ENCODE measurements at places on chromosomes 13 and 19. TPM values are rescaled to one million over a fixed set of nuclear protein-coding genes. Genes with fewer than 3 reads are reported as not detected.

- peak; percentile 88 for DNase-seq
- H3K4me1 ChIP-seq = peaks cover 50% of the 10 kb centered on the region
- no peaks in the 10 kb centered on the region for H3K27me3 ChIP-seq
- no peaks in the 10 kb centered on the region for H3K36me3 ChIP-seq
Observed at GRCh38 chr19:13172346-13173138, 22.3 kb downstream of the IER2 start.

DNA sequence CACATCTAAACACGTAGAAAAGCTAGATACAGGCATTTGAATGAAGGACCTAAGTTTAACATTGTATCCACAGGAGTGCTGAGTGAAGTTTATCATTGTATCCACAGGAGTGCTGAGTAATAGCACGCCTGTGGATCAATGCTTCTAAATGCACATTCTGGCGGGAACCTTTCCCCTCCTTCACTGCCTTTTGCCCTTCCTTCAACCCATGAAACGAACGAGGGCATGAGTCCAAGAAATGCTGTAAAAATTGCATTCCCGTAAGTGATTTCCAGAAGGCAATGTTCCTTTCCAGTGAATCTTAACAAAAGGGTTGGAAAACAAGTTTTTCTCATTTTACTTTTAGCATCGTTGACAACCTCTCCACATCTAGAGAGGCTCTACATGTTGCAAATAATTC is 88.1 kb downstream of the ZDHHC20 start:
- no peak overlapping the region for H3K4me3 ChIP-seq
- no peaks in the 10 kb centered on the region for H3K27me3 ChIP-seq
- H3K4me1 ChIP-seq = no peaks in the 10 kb centered on the region
- DNase-seq = no peak

MISP gene
- 12.9 TPM for polyA plus RNA-seq

DNA sequence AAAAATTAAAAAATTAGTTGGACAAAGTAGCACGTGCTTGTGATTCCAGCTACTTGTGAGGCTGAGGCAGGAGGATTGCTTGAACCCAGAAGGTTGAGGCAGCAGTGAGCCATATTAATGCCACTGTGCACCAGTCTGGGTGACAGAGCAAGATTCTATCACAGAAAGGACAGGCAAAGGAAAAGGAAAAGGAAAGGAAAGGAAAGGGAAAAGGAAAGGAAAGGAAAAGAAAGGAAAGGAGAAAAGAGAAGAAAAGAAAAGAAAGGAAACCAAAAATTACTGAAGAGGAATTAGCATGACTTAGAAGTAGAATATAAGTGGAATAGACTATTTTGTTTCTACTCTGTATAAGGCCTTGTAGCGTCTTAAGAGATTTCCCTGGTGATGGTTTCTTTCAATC is 122.3 kb downstream of the RBM26 start:
- no peaks in the 10 kb centered on the region for H3K27me3 ChIP-seq
- H3K4me1 ChIP-seq = no peaks in the 10 kb centered on the region
- no peak overlapping the region for H3K4me3 ChIP-seq
- H3K36me3 ChIP-seq = no peaks in the 10 kb centered on the region
- H3K27ac ChIP-seq = no peak overlapping the region
- DNase-seq = no peak

DNA sequence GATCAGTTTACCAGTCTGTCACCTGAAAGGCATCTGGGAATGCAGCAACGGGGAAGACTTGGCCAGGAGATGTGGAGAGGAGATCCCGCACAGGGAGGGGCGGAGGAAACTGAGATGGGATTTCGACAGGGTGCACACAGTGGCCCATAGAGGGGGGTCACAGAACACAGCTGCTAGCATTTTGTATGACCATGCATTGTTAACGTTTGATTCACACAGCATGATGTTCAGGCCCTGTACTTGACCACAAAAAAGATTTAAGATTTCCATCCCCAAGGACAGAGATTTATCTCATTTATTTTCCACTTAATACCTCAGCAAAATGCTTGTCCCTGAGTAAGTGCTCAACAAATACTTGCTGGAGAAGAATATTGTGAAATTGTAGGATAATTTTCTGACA is 63.2 kb downstream of the RAB20 start:
- no peaks in the 10 kb centered on the region for H3K4me1 ChIP-seq
- no peaks in the 10 kb centered on the region for H3K27me3 ChIP-seq
- H3K36me3 ChIP-seq = peaks cover 38% of the 10 kb centered on the region
- H3K4me3 ChIP-seq = no peak overlapping the region
- no peak overlapping the region for H3K27ac ChIP-seq

- no peaks in the 10 kb centered on the region for H3K36me3 ChIP-seq
- no peaks in the 10 kb centered on the region for H3K27me3 ChIP-seq
- H3K27ac ChIP-seq = no peak overlapping the region
- no peaks in the 10 kb centered on the region for H3K4me1 ChIP-seq
Observed at GRCh38 chr13:43153436-43154090, 130.2 kb downstream of the DNAJC15 start.

UBE2L5 gene
- not detected for polyA plus RNA-seq

CGB1 gene
- not detected for polyA plus RNA-seq

- peaks cover 4% of the 10 kb centered on the region for H3K4me1 ChIP-seq
- no peak overlapping the region for H3K4me3 ChIP-seq
- H3K36me3 ChIP-seq = no peaks in the 10 kb centered on the region
- no peaks in the 10 kb centered on the region for H3K27me3 ChIP-seq
- DNase-seq = no peak
Observed at GRCh38 chr13:21202767-21203531, 26.5 kb downstream of the MRPL57 start.

ALKBH7 gene
- polyA plus RNA-seq = 122 TPM

DNA sequence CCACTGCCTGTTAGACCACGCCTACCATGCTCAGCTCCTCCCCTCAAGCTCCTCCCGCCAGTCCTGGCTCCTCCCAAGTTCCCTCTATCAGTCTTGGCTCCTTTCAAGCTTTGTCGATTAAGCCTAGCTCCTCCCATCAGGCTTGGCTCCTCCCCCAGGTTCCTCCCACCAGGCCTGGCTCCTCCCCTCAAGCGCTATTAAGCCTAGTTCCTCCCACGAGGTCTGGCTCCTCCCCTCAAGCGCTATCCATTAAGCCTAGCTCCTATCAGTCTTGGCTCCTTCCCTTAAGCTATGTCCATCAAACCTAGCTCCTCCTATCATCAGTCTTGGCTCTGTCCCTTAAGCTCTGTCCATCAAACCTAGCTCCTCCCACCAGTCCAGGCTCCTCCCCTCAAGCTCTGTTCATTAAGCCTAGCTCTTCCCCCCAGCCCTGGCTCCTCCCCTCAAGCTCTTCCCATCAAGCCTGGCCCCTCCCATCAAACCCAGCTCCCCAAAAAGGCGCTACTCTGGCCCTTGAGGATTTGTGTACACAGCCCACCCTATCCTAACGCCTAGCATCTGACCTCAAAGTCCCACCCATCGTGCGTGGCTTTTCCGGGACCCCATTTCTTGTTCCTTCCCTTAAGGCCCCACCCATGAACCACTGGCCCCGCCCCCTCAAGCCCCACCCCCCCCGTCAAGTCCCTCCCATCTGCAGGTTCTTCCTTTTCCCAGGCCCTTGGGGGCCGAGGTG is 10.0 kb downstream of the CAMSAP3 start:
- H3K36me3 ChIP-seq = peaks cover 55% of the 10 kb centered on the region
- H3K27ac ChIP-seq = no peak overlapping the region
- H3K4me1 ChIP-seq = peaks cover 26% of the 10 kb centered on the region
- DNase-seq = peak; percentile 37
- H3K27me3 ChIP-seq = no peaks in the 10 kb centered on the region

DNA sequence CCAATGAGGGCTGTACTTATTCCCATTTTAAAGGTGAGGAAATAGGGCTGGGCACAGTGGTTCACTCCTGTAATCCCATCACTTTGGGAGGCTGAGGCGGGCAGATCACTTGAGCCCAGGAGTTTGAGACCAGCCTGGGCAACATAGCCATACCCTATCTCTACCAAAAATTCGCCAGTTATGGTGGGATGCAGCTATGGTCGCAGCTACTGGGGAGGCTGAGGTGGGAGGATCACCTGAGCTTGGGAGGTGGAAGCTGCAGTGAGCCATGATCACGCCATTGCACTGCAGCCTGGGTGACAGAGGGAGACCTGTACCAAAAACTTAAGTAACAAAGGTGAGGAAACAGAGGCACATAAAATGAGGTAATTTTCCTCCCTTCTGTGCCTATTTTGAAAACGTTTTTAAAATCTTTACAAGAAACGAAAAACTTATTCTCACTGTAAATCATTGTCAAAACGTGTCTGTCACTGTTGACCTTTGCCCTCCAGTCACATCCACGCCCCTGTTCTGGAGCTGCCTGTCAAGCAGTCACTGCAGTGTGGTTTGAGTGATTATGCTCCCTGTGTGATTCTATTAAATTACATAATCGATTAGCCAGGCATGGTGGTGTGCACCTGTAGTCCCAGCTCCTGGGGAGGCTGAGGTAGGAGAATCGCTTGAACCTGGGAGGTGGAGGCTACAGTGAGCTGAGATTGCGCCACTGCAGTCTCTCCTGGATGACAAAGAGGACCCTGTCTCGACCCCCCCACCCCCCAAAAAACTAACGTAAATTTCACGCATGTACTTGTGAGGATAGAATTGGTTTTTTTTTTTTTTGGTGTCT is 12.5 kb downstream of the NOP53 start:
- no peak overlapping the region for H3K27ac ChIP-seq
- H3K4me1 ChIP-seq = no peaks in the 10 kb centered on the region
- H3K36me3 ChIP-seq = peaks cover 78% of the 10 kb centered on the region
- H3K4me3 ChIP-seq = no peak overlapping the region
- no peak for DNase-seq

- H3K36me3 ChIP-seq = no peaks in the 10 kb centered on the region
- H3K4me1 ChIP-seq = peaks cover 19% of the 10 kb centered on the region
- no peaks in the 10 kb centered on the region for H3K27me3 ChIP-seq
Observed at GRCh38 chr19:49894879-49895565, 1.7 kb downstream of the IL4I1 start.

TMIGD2 gene
- 0.55 TPM for polyA plus RNA-seq

NCCRP1 gene
- 40.6 TPM for polyA plus RNA-seq

DNA sequence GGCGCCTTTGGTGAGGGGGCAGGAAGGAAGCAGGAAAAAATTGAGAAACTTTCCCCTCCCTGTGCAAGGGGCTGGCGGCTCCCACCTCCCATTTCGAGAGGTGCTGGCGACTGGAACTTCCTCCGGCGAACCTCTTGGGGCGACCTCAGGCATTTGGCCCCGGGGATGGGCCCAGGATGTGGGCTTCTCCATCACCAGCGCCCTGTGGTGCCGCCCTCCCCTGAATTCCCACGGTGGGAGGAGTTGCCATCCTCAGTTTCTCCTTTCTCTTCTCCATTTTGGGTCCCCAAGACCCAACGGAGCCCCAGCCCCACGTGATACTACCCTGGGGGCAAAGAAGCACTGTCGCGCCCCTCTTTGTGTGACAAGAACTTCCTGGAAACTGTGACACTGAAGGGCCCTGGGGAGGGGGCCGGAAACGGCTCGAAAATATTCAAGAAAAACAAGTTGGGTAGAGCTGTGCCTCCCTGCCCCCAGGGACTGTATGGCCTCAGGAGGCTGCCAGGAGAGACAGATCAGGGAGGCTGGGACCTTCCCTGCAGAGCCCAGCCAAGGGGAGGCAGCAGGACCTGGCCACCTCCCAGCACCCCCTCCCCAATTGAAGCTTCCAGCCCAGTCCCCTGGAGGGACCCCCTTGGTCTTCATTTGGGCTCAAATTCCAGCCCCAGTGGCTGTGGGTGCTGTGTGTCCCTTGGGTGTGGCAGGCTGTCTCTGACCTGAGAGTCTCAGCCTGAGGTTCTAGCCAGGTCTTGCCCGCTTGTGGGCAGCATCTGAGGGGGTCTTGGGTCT is 16.2 kb upstream of the AP1M2 start:
- H3K36me3 ChIP-seq = no peaks in the 10 kb centered on the region
- no peaks in the 10 kb centered on the region for H3K27me3 ChIP-seq
- DNase-seq = peak; percentile 86

DNA sequence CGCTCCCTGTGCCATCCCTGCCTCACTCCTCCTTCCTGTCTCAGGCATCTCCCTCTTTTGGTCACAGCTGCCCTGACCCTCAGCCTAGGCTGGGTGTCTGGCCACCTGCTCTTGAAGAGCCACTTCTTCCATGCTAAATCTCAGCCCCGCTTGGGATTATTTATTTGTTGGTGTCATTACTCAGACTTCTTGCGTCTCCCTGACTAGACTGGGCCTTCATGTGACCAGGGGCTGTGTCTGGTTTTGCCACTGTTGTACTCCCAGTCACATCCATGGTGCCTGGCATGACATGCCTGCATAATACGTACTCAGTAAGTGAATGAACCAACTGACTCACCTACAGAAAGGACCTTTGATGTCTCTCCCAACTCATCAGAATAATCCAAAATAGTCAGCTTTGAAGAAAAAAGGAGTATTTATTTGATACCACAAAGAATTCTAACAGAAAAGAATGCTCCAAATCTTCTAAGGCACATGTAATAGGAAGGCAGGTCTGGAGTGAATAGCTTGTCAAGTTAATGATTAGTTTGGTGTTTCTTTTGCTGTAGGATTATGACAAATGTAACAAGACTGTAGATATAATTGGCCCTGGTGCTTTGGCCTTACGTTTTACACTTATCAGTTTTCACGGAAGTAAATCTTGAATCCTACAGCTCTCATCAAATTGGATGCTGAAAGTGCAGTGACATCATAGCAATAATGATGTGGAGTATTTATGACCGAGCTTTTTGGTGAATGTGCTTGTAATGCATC is 84.0 kb downstream of the ALOX5AP start:
- H3K4me1 ChIP-seq = no peaks in the 10 kb centered on the region

DNA sequence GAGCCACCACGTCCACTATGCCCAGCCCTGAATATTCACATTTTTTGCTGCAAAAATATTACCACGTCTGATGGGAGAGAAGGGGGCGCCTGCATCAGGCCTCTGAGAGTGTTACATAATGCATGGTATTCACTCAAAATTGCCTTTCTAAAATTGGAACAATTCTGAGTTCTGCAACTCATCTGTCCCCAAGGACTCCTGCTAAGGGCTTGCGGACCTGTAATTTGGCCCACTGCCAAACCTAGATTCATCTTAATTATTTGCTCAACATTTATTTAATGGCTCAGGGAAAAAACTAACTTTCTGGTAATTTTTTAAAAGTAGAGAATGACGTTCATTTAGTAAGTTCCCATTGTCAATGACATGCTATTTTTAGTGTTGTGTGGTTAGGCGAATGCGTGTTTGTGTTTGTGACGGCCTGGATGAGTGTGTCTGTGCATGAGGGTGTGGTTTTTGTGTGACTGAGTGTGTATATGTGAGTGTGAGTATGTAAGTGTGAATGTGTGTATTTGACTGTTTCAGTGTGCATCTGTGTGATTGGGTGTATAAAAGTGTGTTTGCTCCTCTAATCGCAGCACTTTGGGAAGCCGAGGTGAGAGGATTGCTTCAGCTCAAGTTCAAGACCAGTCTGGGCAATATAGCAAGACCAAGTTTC is 8.8 kb downstream of the INAFM1 start:
- H3K4me3 ChIP-seq = no peak overlapping the region
- peaks cover 13% of the 10 kb centered on the region for H3K4me1 ChIP-seq
- H3K27ac ChIP-seq = no peak overlapping the region
- no peaks in the 10 kb centered on the region for H3K36me3 ChIP-seq

GRCh38 chr19:2239771-2240770 is 3.4 kb downstream of the SF3A2 start:
- peak overlapping the region; percentile 25 for H3K4me3 ChIP-seq
- peaks cover 29% of the 10 kb centered on the region for H3K36me3 ChIP-seq
- no peaks in the 10 kb centered on the region for H3K27me3 ChIP-seq

GRCh38 chr13:112819816-112820215 is 130.0 kb downstream of the ATP11A start:
- H3K4me1 ChIP-seq = no peaks in the 10 kb centered on the region
- H3K27ac ChIP-seq = no peak overlapping the region
- DNase-seq = peak; percentile 24
- H3K27me3 ChIP-seq = no peaks in the 10 kb centered on the region
- no peak overlapping the region for H3K4me3 ChIP-seq
- H3K36me3 ChIP-seq = peaks cover 96% of the 10 kb centered on the region

All from stomach (tissue), 19 donors.